Mesothelial cell of epicardium (in vitro differentiated cells): ENCODE measurements at places on chromosomes 7 and 10.

DNA sequence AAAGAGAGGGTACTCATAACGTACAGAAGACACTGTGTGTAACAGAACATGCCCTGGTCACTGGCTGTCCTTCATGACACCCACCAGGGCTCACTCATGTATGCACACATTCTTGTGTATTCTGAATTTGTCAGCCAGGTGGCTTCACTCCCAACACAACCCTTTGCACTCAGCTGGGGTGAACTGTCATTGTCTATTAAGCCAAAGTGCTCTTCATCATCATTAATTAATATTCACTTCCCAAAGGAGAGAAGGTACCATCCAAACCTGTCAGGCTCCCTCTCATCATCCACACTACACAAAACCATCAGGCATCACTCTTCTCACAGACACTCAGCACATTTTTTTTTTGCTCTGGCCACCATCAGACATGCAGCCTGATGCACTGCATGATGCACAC, 469.8 kb downstream of the SORCS1 start:
- DNase-seq: no peak

- no peak for DNase-seq
Observed at GRCh38 chr10:132810141-132810806, 24.3 kb upstream of the NKX6-2 start.

DNA sequence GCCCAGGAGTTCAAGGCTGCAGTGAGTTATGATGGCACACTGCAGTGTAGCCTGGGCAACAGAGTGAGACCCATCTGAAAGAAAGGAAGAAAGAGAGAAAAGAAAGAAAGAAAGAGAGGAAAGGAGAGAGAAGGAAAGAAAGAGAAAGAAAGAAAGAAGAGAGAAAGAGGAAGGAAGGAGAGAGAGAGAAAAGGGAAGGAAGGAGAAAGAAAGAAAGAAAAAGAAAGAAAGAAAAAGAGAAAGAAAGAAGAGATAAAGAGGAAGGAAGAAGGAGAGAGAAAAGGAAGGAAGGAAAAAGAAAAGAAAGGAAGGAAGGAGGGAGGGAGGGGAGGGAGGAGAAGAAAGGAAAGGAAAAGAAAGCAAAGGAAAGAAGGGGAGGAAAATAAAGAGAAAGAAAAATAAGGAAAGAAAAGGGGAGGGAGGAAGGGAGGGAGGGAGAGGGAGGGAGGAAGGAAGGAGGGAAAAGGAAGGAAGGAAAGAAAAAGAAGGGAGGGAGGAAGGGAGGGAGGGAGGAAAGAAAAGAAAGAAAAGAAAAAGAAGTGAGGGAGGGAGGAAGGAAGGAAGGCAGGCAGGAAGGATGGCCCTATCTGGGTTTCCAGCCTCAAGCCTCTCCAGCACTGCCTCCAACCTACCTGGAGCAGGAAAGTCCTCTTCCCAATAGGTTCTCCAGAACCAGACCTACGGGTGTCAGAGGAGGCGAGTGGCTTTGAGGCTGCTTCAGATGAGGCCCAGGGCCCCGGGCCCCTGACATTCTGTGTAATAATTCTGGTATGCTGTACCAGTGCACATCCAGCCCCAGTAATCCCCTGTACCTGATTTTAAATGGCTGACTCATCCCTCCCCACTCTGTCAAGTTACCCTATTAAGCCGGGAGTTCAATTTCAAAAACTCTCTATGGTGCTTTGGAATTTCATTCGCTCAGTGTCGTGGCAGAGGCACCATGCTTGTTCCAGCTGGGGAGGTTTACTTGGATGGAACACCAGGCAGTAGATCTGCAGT, 6.8 kb upstream of the PARD3 start:
- no peak for DNase-seq

DNA sequence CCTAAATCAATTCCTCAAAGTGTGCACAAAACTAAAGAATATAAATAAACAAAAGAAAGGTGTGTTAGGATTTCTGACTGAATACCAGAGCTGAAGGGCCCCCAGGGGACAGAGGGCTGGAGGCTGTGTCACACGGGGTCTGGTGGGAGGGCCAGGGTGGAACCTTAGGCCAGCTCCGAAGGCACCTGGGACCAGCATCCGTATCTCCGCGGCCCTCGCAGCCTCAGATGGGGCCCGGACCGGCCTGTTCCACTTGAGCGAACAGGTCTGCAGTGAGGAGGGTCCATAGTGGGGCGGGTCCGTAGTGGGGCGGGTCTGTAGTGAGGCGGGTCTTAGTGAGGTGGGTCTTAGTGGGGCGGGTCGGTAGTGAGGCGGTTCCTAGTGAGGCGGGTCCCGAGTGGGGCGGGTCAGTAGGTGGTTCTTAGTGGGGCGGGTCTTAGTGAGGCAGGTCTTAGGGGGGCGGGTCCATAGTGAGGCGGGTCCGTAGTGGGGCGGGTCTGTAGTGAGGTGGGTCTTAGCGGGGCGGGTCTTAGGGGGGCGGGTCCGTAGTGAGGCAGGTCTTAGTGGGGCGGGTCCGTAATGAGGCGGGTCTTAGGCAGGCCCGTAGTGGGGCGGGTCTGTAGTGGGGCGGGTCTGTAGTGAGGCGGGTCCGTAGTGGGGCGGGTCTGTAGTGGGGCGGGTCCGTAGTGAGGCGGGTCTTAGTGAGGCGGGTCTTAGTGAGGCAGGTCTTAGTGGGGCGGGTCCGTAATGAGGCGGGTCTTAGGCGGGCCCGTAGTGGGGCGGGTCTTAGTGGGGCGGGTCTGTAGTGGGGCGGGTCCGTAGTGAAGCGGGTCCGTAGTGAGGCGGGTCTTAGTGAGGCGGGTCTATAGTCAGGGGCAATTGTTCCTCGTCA, 15.1 kb downstream of the GPR146 start:
- DNase-seq: no peak

DNA sequence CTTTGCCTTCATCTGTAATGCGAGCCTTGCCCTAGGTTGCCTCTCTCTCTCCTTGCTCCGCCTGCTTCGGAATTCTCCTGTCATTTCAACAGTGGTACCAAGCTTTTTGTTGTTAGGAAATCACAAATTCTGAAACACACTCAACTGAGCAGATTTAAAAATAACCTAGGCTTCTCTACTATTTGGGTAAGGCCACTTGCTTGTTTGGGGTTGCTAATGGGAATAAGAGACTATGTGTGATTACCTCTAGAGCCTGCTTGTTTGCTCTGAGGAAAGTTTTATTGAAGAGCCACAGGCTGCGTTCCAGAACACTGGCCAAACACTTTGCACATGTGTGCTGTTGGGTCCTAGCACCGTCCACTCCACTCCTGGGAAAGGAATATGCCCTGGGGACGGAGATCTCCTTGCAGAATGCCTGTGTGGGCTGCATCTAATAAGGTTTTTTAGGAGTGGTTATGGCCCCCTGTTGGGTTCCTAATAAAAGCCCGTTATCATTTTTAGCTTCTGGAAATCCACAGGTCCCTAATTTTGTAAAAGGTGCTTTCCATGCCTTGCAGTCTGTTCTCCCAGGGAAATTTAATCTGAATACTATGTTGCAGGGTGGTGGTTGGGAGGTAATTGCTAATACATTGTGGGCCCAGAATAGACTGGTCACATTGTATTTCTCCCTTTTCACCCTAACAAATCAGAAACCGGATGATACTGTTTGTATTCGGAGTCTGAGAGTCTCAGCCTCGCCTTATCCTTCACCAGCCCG, 68.7 kb upstream of the KLF6 start:
- no peak for DNase-seq

DNA sequence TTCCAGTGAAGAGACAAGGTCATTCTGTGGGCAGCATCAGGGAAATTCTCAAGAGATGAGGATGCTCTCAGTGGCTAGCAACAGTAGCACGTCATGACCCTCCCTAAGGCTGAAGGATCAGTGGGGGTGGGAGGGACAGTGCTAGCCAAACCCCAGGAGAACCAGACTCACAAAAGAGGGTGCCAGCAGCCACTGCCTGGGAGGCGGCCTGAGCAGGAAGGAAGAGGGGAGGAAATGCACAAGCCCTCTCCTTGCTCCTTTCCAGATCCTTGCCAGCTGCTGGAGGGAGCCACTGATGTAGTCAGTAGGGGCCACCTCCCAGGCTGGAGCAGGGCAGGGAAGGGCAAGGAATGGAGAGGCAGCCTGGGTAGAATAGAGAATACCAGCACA, 302.7 kb downstream of the RPS24 start:
- no peak for DNase-seq
